Urinary bladder (tissue), 4 donors: ENCODE measurements at places on chromosomes 5 and 9.

DNA sequence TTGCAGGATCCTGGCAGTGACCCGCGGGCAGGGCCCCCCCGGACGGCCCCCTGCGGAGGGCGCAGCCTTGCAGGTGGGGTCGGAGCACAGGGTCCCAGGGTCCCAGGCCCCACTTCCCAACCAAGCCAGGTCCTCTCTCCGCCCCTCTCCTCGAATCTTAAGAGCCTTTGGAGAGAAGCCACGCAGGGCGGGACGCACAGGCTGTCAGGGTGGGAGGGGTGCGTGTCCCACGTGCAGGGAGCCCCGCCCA, 18.4 kb upstream of the EGFL7 start:
- no peak for DNase-seq

DNA sequence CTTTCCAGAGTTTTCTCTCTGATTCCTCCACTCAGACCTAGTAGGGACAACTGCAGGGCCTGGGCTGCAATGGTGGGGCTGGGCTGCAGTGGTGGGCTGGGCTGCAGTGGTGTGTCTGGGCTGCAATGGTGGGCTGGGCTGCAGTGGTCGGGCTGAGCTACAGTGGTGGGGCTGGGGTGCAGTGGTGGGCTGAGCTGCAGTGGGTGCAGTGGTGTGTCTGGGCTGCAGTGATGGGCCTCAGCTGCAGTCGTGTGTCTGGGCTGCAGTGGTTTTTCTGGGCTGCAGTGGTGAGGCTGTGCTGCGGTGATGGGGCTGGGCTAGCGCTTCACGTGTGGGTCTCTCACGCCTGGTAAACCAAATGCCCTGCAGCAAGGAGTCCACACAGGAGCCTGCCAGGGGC, 27.4 kb downstream of the ABO start:
- DNase-seq, result no peak

DNA sequence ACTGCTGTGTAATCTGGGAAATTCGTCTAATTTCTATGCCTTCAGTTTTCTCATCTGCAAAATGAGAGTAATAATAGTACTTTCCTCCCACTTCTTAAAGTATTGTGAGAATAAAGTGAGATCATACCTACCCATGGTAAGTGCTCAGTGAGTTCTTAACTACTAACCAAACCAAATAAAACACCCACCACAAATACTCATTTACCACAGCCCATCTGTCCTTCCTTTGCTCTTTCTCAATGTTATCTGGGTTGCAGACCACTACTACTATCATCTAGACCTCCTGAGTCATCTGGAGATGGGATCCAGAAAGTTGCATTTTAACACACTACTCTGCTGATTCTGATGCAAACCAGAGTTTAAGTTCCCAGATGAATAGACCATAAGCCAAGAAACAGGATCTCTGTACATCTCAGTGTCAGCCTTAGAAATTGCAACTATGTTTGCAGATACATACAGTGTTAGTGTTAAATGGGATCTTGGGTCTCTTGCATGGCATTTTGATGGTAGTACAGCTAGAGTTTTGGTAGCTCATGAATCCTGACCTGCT, 105.4 kb upstream of the ATP10B start:
- no peak for DNase-seq

DNA sequence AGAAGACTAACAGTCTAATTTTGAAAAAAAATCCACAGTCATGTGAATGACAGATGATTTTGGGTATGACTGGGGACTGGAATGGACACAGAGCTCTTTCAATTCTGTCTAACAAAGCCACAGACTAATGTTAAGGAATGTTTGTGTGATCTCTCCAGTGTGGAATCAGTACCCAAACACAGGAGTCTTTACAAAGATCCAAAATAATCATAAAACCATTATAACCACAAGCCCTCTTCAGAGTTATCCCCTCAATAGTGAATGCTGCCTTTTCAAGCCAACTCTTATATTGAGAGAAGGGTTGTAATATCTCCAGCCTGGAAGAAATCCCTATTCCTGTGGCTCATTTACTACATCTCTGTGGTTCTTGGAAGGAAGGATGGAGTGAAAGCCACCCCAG, 552.0 kb upstream of the CLINT1 start:
- no peak for DNase-seq

DNA sequence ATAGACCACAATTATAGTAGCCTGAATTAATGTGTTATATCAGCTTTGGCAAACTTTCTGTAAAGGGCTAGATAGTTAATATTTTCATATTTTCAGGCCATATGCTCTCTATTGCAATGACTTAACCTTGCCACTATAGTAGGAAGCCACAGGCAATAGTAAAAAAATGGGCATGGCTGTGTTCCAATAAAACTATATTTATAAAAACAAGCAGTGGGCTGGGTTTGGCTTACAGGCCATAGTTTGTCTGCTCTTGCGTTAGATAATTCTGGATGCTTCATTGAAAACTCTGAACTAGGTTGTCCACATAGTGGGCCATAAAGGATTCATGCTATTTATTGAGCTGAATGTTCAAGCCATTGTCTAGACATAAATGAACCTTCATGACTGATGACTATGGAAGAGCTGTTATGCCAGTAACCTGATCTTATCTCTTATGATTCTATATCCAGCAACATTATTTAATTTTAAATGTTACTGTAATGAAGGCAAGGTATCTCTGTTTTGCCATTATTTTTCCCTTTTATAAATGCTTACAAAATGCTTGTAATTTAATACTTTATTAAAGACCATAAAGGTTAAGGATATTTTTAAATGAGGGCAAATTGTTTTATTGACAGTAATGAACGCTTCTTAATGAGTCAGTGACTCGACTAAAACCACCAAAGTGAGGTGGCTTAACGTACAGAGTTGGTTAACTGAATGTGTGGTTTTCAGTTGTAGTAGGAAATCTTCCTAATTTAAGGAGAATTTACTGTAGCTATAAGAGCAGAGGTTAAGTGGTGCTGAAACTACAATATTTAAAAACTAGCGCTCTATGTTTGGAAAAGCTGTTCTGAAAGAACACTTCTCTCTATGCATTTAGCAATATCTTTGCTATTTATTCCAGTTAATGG, 560.6 kb downstream of the PRR16 start:
- DNase-seq, result no peak

GRCh38 chr9:68925175-68925574, 88.7 kb downstream of the PRKACG start:
- no peak for DNase-seq

- DNase-seq, result no peak
Observed at GRCh38 chr5:83964271-83964670, 243.6 kb upstream of the HAPLN1 start.

- DNase-seq, result no peak
Observed at GRCh38 chr9:80951675-80952074, 737.7 kb downstream of the TLE1 start.

DNA sequence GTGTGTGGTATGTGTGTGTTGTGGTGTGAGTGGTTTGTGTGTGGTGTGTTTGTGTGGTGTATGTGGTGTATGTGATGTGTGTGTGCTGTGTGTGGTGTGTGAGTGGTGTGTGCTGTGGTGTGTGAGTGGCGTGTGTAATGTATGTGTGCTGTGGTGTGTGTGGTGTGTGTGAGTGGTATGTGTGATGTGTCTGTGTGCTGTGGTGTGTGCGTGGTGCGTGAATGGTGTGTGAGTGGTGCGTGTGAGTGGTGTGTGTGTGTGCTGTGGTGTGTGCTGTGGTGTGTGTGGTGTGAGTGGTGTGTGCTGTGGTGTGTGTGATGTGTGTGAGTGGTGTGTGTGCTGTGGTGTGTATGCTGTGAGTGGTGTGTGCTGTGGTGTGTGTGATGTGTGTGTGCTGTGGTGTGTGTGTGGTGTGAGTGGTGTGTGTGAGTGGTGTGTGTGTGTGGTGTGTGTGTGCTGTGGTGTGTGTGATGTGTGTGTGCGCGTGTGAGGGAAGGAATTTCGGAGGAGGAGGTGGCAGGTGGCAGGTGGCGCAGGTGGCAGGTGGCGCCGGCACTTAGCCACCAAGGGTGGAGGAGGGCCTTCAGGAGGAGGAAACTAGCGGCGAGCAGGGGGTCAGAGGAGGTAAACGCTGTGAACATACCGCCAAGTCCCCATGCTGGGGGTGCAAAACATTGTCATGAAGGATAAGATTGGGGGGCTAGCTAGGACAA, 191.8 kb downstream of the MELK start:
- no peak for DNase-seq

DNA sequence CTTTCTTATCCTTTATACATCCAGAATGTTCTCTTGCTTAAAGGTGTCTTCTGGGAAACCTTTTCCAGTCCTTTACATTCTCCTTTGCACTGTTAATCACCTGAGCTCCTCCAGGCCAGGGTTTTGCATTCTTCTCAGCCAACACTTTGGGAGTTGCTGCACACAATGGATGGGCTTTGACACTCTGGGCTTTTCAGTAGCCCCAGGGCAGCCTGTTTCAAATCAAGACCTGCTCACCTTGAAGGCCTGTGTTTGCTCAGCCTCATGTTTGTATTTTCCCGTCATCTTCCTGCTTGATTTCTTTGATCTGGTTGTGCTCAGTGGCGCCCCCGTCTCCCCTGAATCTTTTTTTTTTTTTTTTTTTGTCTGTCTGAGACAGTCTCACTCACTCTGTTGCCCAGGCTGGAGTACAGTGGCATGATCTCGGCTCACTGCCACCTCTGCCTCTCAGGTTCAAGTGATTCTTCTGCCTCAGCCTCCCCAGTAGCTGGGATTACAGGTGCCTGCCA, 41.0 kb downstream of the DMRT1 start:
- DNase-seq, result no peak

DNA sequence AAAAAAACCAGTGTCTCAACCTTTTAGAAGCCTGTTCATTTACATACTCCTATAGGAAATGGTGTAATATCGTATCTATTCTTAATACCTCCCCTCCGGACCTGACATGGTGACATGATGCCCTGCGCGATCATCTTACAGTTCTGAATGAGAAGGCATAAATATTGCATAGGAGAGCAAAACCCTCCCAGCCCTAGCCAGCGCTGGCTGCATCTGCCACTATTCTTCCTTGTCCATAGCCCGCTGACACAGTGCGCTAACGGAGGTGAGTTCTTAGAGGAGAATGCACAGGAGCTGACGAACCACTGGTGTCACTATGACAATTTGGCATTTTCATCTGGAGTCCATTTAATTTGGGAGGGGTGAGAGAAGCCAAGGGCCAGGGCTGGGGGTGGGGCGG, 290.1 kb downstream of the EFNA5 start:
- DNase-seq, result no peak

DNA sequence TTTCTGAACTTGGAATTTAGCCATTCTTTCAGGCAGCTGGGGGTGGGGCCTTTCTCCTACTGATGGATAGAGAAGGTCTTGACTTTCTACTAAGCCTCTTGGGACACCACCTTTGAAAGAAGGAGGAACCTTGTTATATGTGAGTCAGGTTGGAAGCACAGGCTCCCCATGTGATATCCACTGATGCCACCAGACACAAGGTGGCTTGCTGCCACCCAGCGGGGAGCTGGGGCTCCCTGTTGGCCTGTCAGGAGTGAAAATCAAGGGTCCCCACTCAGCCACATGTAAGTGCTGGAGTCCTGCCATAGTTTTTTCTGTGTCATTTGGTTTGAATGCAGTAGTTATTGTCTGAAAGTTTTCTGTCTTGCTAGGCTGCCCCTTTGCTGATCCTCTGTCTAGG, 252.4 kb upstream of the NFIL3 start:
- no peak for DNase-seq

GRCh38 chr9:122126331-122127261, 33.0 kb downstream of the NDUFA8 start:
- DNase-seq, result no peak

DNA sequence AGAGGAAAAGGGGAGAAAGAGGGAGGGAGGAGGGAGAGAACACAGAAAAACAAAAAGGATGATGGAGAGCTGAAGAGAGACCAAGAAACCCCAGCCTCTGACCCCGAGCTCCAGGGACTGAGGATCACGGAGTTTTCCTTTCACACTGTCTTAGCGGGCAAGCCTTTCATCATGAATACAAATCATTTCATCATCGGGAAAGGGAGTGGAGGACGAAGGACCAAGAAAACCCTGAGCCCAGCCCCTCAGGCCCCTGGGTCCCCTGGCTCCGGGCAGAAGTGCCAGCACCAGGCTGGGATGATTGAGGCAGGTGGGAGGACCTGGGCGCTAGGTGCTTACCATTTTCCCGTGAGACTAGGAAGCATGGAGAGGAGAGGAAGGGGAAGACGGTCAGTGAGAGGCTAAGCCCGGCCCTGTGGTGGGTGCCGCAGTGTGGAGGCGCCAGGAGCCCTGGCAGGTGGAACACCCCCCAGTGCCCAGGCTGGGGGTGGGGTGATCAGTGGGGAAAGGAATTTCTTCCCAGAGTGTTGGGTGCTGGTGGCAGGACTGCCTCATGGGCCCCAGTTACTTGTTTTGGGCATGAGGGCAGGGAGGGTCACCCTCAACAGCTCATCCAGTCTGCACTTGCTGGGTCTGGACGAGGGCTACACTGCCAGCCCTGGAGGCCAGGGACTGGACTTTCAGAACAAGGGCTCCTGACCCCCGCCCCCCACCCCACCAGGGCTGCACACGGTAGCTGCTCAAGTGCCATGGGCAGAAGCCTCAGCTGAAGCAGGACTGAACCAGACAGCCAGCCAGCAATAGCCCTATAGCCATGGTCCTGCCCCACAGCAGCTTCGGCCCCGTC, 49.0 kb upstream of the SARDH start:
- no peak for DNase-seq

DNA sequence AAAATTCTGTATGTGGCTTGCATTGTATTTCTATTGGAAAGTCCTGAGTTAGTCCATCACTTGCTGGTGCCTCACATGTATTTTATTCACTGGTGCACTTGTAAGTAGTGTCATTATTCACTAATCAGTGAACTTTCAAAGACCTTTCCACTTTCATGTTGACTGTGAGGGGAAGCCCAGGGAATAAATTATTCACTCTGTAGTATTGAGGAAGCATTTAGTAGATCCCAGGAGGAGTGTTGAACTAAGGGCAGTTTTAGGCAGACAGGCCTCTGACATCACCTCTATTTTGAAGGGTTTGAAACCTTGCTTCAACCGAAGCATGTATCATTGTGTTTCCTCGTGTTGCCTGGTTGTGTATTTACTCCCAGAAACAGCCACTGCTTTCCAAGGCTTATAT, 705.4 kb upstream of the RIOK2 start:
- no peak for DNase-seq

DNA sequence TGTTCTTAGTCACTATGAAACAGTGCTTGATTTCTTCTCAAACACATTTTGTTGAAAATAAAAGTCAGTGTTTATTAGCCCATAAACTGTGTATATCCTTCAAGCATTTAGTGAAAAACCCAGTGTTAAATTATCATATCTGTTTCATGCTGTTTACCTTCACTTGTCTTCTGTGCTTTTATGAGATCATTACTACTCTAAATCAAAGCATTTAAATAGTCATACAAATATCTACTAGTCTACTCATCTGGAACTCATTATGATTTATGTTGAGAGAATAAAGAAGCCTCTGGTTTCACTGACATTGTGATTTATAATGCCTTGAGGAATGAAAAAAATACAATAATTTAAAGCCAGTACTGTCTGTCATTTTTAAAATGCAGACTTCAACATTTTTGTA, 366.5 kb downstream of the SLCO4C1 start:
- no peak for DNase-seq

DNA sequence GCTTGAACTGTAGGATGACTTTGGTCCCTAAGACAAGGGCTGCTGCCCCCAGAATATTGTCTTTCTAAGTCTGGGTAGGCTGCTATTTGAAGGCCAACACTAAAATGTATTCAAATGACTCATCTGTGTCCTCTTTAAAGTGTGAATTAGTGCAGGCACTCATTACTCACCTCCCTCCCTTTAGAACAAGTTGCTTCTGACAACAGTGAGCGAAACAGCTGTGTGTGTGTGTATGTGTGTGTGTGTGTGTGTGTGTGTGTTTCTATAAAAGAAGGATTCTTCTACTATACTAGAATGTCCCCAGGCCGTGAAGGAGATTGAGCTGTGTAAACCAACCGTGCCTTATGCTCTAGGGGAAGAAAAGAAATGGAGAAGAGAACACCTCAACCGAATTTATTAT, 1337.2 kb downstream of the PTPRD start:
- no peak for DNase-seq
